ENCODE measurements at places on chromosomes 1 and 21.
A peak's percentile ranks its signal among the peaks of the same experiment; 100 is the strongest.

DNA sequence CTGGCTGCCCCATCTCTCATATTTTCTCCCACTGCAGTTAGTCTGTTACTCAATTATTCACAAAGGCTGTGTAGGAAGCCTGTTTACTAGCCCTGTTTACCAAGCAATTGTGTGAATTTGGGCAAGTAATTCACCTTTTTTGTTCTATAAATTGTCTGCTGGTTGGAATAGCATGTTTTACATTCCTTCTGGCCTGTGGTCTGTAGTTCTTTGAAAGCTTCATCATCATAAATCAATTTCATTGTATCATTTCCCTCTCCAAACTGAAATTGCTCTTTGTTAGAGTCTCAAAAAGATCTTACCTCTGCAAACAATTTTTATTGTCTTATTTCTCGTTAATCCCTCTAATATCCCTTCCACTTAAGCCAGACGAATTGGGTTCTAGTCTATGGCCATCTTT lies 1059.5 kb upstream of the ADGRL4 start:
- DNase-seq: no peak

DNA sequence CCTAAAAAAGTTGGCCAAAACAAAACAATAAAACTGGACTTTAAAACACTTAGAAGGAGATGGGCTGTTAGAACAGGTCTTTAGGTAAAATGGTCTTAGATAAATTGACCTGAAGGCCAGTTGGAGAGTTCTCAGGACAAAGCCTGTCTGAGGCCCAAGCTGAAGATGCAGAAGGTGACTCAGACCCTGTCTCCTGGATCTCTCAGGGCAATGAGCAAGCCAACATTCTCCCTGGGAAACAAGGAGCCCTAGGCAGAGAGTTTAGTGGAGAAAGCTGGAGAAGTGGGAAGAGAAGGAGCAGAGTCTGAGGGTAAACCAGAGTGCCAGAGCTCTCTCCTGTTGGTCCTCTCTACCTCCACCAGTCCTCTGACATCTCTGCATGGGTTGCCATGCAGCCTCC lies 70.1 kb downstream of the FCRL5 start:
- DNase-seq: no peak

DNA sequence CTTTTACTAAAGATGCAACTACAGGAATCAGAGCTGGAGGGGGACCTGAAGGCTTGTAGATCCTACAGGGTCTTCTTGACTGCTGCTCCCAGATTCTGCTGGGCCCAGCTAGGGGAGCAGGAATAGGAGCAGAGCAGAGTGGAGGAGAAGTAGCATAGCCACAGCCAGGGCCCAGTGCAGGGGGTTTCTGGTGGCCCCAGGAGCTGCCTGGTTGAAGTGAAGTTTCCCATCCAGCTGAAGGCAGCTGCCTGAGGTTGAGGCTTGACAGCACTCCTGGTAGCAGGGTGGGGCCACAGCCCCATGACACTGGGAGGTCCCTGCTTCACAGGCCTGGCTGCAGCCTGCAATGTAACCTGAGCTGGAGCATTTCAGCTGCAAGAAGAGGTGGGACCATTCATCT lies 2.0 kb upstream of the INPP5B start:
- no peak for DNase-seq

- DNase-seq: no peak
Observed at GRCh38 chr1:223718850-223719249, 6.5 kb downstream of the CAPN2 start.

DNA sequence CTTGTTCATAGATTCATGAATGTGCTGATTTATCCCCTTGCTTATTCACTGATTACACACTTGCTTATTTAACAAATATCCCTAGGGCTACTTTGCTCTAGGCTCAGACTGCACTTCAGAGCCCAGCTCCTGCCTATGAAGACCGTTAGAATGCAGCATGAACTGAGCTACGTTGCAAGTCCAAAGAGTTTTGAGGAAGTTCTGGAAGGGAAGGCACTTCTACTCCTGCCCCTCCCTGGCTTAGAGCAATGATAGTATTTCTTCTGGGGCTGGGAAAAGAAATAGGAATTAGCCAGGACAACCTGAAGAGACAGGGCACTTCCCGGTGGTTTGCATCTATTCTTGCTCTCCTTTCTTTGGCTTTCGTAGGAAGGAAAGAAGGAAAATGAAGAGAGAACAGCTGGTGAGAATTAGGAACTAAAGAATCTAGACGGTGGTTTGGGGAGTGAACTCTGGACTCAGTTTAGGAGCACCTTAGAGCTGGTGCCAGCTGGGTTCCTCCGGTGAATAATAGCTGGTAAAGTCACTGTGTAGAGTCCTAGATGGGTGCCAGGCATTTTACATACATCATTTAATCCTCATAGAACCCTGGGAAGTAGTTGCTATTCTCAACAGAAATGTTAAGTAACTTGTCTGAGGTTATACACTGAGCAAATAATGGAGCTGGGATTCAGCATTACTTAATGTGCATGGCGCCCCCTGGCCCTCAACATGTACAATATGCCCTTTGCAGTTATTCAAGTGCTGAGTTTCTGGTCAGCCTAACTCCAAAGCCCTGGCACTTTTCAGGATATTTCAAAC lies 65.9 kb downstream of the NDUFS5 start:
- no peak for DNase-seq

- DNase-seq: peak; percentile 10
Observed at GRCh38 chr1:239976130-239976968, 115.3 kb upstream of the FMN2 start.

- no peak for DNase-seq
Observed at GRCh38 chr1:23209770-23210169, 7.5 kb downstream of the HTR1D start.

- no peak for DNase-seq
Observed at GRCh38 chr1:221699577-221699976, 42.3 kb downstream of the DUSP10 start.

DNA sequence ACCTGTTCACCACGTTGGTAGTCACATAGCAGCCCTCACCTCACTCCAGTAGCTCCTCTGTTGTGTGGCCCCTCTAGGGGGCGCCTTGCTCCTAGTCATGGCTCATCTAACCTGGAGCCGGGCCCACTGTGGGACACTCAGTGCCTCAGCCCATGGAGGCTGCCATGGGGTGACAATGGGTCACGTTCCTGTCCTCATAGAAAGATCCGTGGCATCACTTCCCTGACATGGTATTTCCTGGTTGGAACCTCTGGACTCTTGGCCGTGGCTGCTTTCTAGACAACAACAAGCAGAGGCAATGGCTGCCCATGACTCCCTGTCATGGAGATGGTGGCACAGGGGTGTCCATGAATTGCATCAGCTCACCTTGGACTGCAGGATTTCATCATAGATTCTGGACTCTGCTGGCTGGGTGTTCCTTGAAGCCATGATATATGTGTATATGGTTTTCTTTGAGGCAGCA lies 27.5 kb upstream of the SLAMF6 start:
- no peak for DNase-seq

DNA sequence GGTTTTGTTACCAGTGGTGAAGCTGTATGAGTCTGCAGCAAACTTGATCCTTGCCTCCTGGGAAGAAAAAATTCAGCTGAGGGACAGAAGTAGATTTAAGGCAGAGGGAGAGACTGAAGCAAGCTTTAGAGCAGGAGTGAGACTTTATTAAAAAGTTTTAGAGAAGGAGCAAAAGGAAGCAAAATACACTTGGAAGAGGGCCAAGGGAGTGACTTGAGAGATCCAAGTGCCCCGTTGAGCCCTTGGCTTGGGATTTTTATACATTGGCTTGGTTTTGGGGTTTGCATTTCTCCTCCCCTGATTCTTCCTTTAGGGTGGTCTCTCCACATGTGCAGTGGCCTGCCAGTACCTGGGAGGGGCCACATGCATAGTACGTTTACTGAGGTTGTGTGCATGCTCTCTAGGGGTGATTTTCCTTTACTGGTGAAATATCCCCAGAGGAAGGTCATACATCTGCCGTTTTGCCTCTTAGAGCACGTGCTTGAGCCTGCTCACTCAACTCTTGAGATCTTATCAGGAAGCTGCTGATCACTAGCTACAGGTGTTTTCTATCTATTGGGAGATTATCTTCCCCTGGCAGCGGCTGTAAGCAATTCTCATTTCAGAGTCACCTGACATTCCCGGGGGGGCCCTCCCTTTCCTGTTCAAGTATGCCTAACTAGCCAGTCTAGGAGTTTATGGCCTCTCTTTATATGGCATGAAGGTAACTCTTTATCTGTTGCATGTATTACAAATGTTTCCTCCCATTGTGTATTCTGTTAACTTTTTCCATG lies 20.3 kb downstream of the FASLG start:
- DNase-seq: no peak

- DNase-seq: no peak
Observed at GRCh38 chr1:77047575-77047974, 171.7 kb downstream of the PIGK start.

DNA sequence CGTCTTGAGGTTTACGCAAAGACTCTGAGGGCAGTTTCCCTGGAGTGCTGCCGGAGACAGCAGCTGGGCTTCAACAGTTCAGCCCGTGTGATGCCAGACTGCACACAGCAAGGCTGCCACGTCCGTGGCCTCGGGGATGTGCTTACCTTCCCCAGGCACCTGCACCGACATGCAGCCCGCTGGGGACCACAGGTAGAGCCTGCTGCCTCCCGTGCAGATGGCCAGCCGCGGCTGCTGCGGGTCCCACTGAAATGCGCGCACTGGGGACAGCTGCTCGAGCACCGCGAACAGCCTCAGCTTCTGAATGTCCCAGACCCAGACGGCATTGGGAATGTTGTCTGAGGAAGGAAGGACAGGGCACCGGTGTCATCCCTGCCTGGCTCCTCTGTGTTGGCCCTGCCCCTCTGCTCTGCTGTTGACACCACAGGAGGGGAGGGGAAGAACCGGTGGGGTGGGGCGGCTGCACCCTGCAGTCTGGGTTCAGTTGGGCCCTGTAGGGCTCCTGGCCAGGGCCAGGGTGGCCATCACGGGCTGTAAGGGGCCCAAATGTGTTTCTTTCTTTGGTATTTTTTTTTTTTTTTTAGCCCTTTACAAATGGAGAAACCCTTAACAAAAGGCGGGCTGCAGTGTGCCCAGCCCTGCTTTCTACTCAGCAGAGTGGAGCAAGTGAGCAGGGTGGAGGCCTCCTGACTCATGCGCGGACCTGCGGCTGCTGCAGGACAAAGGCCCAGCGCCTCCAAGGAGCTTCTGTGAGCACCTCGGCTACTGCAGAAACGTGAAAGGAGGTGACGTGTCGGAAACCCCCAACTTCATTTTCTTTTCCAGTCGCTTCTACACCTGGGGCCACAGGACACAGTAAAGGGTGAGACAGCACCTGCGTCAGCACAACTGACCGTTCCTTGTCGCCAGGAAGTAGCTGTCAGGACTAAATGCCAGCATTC lies 6.8 kb downstream of the TPRG1L start:
- DNase-seq: no peak

- DNase-seq: no peak
Observed at GRCh38 chr1:107659961-107660360, 305.0 kb downstream of the VAV3 start.

- no peak for DNase-seq
Observed at GRCh38 chr21:46617267-46618051, 12.6 kb upstream of the S100B start.

DNA sequence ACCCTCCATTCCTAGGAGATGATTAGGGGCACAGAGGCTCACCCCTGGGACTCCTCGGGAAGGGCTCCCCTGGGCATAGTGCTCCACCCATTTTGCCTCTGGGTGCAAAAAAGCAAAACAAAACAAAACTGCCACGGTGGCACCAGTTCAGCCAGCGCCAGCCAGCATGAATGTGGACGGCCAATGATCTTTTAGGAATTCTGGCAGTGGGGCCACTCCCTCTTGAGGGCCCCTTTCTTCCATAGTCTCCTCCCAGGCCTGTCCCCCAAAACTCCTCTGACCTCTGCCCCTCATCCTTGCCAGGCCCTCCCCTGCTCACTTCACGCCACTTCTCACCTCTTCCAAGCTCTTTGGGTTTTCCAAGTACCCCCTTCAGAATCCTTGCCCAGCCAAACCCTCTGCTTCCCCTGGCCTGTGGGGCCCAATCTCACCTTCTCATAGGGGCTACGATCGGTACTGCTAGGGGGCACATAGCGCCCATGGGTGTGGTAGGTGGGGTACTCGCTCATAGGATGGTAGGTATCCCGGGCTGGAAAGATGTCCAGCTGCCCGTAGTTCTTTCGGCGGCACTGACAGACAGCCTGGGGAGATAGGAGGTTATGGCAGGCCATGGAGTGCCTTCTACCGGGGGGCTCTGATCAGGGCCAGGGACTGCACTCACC lies 13.3 kb downstream of the TRIM46 start:
- no peak for DNase-seq

- DNase-seq: no peak
Observed at GRCh38 chr1:240343966-240344365, 252.3 kb downstream of the FMN2 start.

DNA sequence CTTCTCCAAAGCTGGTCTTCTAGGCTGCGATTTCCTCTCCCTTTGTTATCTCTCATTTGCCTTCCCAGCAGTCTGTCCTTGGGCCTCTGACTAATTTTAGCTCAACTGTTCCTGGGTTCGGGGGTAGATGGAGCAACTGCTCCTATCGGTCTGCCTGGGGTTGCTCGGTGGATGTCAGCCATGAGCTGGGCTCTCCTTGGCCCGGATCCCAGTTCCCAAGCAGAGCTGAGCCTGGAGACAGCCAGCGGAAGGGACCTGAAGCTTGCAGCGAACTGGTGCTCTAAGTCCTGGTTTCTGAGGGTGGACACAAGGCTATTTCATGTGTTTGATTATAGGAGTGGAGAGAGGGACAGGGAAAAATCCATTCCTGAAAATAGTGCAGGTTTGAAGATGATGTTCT lies 423.0 kb downstream of the RPS6KC1 start:
- peak; percentile 7 for DNase-seq

DNA sequence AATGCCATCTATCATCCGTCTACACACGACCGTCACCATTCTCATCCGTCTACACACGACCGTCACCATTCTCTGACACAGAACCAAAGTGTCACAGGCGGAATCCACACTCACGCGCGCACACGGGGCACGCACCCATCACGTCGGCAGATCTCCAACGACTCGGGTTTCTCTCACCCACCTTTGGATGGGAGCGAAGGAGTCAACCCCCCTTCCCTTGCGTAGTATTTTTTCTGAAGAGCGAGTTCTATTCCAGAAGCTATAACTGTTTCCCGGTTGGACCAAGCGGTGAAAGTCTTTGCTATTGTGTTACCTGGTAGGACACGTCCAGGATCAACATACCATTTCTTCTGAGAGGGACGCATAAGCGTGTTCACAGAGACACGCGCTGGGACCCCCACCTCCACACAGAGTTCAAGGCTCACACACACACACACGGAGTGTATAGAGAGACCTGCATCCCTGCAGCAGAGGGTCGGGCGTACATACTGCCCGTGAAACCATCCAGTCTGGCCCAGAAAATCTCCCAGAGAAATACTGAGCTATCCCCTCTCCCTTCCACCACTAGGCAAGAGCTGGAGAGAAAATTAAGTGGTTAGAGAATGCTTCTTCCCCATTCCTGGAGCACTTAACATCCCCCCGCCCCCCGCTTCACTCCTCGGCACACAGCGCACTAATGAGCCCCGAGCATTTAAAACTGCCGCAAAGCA lies 741 bp downstream of the DUSP10 start:
- DNase-seq: no peak

- no peak for DNase-seq
Observed at GRCh38 chr21:42578034-42578433, 64.4 kb downstream of the SLC37A1 start.

GRCh38 chr1:25874635-25875153 lies 814 bp downstream of the PAQR7 start:
- DNase-seq: no peak

Data from hypothalamus (tissue), 51 donors.